ENCODE measurements at places on chromosomes 16 and 17.

GRCh38 chr16:27862953-27863352 lies 200.6 kb downstream of the GSG1L start:
- DNase-seq, result no peak

DNA sequence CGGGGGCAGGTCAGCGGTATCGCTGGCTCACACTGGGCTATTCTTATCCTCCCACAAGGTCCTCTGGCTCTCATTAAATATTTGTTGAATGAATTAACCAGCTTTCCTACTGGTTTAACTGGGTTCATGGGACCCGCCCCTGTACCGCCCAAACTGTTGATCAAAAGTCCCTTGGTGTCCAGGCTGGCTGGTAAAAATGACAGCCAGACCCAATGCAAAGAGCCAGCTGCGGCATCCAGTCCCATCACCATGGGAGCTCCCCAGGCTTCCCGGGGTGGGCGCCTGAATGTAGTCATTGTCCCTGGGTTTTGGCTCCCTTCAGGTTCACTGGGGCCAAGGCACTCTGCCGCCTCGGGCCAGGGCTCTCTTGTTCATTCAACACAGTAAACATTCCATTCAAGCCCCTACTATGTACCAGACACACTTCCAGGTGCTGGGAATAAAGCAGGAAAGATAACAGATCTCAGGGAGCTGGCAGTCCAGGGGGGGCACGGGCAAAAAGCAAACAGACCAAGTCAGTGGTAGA lies 11.7 kb upstream of the ATP2C2 start:
- DNase-seq, result no peak

- DNase-seq, result no peak
These were observed 8.2 kb upstream of the CNGB1 start for GRCh38 chr16:57979006-57979585.

DNA sequence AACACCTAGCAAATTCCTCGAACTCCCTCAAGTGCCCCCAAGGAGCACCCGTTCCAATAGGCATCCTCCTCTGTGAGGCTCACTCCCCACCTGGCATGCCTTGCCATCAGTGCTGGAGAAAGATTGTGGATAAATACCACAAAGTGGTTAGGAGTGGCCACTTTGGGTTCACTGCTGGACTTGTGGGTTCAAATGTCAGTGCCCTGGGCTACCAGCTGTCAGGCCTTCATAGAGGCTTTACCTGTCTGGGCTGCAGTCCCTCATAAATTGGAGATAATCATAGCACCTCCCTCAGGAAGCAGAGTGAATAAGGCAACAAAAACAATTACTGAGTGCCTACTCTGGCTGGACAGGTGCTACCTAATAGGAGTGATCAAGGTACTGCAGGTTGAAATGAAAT lies 1.5 kb upstream of the SYT17 start:
- no peak for DNase-seq

DNA sequence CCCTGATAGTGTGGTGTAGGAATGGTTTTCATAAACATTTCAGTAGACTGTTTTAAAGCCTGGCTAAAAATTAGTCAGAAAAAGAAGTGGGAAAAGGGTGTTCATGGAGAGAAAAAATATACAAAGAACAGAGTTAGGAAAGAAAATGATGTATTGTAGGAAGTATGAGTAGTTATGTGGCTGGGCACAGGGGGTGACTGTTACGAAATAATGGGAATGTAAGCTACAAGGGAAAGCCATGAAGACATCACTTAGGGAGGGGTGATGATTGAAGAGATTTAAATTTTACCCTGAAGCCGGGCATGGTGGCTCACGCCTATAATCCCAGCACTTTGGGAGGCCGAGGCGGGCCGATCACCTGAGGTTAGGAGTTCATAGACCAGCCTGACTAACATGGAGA lies 55.3 kb downstream of the NUP88 start:
- DNase-seq, result no peak

- DNase-seq, result no peak
These were observed 132.3 kb upstream of the FAM20A start for GRCh38 chr17:68733241-68734176.

GRCh38 chr16:25633549-25633948 lies 58.2 kb upstream of the HS3ST4 start:
- DNase-seq, result no peak
